ENCODE measurements at places on chromosomes 3 and 15.

DNA sequence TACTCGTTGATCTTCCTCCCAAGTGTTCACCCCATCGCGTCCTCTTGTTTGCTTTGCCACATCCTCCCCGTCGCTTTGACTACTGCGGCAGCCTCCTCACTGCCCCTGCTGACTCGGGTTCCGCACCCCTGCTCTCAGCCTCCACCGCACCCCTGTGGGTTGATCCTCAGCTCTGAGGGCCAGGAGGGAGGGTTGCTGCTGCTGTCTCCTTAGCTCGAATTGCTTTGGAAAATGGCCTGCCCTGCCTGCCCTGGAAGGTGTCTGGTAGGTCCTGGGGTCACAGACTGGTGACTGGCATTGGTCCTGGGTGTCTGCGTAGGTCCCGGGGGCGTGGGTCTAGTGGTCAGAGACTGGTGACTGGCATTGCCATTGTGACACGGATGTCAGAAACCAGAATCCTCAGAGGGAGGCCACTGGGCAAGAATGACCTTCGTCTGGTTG lies 9.4 kb downstream of the MUC4 start:
- DNase-seq = no peak

- no peak for DNase-seq
Measured at GRCh38 chr3:157573780-157574378, 70.7 kb upstream of the VEPH1 start.

GRCh38 chr15:86608461-86609205 lies 529.0 kb downstream of the AGBL1 start:
- no peak for DNase-seq

DNA sequence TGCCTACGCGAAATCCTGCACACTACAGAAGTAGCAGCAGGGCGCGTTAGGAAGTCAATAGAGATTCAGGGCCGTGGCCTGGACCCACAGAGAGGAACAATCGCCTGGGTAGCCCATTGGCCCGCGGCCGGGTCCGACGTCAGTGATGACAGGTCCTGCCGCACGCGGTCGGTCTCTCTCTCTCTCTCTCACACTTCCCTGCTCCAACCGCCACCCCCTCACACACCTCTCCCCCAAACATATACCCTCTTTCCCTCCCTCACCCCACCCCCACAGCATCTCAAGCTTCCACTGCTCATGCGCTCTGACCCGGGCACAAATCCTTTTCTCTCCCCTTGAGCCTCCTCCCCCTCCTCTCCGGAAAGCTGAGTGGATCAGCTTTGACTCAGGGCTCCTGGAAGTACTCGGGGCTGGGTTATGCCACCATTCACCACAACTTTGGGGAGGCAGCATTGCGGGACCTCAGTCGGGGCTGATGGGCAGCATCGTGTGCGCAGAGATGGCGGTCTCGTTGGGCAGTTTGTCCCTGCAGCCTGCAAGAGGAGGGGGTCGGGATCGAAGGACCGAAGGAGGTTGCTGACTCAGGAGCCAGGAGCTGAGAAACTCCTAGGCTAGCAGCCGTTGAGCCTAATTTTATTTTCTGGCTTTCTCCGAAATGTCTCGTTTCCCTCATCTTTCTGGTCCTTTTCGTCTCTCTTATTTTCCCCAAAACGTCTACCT lies 9.0 kb downstream of the ZIC4 start:
- no peak for DNase-seq

GRCh38 chr15:69087366-69087976 lies 73.0 kb upstream of the GLCE start:
- no peak for DNase-seq

GRCh38 chr15:71088155-71088554 lies 27.1 kb upstream of the THSD4 start:
- no peak for DNase-seq

GRCh38 chr15:50257924-50258323 lies 7.6 kb downstream of the HDC start:
- no peak for DNase-seq
